Putamen (tissue), 1 donor: ENCODE measurements at places on chromosomes 16 and 17.

DNA sequence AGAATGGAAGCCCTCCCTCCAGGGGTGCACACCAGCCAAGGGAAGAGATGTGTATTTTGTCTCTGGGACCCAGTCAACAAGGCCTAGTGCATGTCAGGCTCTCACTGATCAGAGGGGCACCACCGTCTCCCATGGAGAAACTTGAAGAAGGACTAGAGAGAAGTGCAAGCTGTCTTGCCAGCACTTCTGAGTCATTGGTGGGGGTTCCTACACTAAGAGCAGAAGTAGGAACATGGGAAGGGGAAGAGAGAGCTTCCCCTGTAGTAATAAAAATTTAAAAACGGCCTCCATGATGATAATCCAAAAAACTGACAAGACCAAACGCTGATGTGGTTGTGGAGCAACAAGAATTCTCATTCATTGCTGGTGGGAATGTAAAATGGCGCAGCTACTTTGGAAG is 46.3 kb downstream of the DYNLRB2 start:
- DNase-seq: no peak

DNA sequence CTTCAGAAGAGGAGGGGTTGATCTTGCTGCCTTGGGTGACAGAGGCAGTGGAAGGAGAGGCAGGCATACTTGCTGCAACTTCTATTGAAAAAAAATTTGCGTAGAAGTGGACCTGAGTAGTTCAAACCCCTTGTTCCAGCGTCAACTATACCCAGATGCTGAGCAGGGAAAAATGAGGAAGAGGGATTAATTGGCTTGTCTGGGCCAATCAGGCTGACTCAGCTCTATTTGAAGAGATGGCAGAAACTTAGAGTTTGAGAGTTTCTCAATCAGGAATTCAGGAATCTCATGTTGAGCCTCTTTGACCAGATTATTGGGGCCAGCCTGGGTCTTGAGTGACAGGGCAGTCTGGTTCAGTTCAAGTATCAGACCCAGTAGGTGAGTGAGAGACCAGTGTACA is 17.6 kb downstream of the CASC3 start:
- DNase-seq: no peak

DNA sequence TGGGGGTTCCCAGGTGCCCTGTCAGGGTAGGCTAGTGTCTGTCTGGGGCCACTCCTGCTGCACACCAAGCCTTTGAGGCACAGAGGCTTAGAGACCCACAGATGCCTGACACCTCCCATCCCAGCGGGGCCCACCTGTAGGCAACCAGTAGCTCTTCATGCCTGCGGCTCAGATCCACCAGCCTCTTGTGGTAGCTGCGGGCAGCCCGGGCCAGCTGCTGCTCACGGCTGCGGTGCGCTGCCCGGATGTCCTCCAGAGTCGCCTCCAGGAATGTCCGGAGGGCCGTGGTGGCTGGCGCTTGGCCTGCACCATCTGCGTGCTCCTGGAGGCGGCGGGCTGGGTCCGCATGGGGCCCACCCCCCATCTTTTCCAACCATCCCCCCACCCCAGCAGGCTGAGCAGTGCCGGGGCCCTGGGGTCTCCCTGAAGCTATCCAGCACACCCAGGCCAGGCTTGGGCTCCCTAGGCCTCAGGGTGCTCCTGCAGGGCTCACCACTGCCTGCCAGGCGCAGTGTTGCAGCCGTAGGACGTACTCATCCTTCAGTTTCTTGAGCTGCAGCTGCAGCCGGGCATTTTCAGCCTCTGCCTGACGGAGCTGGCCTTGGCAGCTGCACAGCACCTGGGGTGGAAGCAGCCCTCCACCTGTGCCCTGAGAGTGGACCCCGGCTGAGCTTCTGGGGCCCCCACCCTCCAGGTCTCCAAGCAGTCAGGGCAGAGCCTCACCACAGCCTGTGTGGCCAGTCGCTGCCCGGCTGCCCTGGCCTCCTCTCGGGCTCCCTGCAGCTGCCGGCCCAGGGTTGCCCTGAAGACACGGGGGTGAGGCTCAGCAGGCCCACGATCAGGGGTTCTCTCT is 1.8 kb downstream of the CCDC78 start:
- DNase-seq: no peak

DNA sequence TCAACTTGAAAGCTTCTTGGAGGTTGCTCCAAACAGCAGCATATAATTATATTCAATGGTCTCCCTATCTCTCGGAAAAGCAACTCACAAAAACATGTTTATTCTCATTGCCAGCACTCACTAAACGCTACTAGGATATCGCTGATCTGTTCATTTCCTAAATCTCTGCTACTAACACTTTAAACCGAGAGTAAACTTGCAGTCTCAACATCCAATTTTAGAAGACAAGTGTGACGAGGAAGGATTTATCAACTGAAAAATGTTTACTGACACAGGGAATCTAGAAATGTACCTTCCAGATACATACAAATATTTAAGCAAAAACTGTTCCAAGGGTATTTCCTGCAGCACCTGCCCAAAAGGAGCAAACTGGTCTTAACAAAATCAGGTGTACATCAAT is 56.5 kb downstream of the YWHAE start:
- no peak for DNase-seq

DNA sequence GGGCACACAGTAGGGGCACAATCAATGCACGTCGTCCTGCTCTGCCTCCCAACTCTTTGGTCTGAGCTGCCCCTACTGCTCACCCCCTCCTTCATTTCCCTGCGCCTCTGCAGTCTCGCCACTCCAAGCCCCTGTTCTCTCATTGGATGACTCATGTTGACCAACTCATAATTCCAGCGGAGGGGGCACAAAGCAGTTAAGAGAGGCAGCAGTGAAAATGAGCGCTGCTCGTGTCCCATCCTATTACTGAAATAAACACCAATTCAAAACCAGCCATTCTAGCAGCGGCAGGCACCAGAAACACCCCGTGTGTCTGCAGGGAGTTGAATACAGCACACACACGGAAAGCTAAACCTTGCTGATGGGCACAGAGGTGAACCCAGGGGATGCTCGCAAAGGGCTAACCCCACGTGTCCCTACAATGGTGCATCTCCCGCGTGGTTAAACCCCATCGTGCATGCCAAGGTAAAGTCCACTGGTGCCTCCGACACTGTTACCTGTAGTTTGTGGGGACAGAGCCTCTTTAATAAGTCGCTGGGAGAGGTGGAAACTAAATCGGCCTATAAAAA is 310.4 kb downstream of the XYLT1 start:
- no peak for DNase-seq

DNA sequence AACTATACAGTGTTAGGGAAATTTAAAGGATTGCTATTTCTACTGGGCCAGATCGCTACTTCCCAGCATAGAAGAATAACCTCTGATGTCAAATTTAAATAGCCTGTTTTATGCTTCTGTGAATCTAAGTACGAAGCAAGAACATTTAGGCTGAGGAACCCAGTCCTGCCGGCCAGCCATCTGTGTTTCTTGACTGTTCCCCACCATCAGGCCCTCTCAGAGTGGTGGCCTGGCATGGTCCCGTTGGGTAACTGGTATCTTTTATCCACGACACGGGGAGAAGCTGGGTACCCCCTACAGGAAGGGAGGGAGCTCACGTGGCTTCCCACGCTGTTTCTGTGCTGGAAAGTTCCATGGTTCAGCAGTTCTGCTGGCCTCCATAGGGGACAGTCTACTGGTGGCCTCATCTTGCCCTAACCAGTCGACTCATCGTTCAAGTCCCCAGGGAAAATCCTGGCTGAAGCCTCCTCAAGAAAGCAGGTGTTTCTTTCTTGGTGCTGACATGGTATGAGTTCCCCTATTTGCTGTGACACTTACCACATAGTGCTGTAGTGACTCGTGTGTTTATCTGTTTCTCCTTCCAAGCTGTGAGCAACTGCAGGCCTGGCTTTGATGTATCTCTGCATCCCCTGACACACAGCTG is 201.7 kb upstream of the NLRP1 start:
- no peak for DNase-seq

- peak; percentile 56 for DNase-seq
These were observed 55.1 kb downstream of the ATP2C2 start for GRCh38 chr16:84423416-84423837.

- DNase-seq: no peak
These were observed 217.8 kb downstream of the CDRT15L2 start for GRCh38 chr17:20797292-20797691.

DNA sequence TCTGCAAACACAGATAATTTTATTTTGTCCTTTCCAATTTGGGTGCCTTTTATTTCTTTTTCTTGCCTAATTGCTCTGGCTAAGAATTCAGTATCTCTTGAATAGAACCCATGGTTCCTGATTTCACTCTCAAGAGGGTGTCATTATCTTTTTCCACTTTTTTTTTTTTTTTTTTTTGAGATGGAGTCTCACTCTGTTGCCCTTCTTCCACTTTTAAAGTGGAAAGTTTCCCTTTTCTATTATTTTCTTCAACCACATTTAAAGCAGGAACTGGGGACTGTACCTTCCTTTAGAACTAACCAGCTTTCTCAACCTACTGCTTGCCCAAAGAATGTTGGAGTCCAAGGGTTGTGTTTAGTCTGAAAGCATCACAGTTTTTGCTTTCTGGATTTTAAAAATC is 31.1 kb downstream of the SLFN11 start:
- DNase-seq: no peak

- no peak for DNase-seq
These were observed 458.4 kb downstream of the SHISA9 start for GRCh38 chr16:13359835-13360234.

- no peak for DNase-seq
These were observed 288 bp upstream of the KRT34 start for GRCh38 chr17:41382394-41382793.

DNA sequence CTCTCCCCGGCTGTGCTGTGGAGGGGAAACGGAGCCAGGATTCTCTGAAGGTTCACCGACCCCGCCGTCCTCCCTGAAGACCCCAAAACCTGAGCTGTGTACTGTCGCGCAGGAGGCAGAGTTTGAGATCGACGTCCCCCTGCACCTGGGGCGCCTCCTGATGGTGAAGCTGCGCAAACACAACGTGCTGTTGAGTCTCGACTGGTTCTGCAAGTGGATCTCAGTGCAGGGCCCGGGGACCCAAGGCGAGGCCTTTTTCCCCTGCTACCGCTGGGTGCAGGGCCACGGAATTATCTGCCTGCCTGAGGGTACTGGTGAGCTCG is 62.6 kb upstream of the TEKT1 start:
- DNase-seq: no peak

- no peak for DNase-seq
These were observed 47.8 kb downstream of the ITFG1 start for GRCh38 chr16:47413041-47413440.

DNA sequence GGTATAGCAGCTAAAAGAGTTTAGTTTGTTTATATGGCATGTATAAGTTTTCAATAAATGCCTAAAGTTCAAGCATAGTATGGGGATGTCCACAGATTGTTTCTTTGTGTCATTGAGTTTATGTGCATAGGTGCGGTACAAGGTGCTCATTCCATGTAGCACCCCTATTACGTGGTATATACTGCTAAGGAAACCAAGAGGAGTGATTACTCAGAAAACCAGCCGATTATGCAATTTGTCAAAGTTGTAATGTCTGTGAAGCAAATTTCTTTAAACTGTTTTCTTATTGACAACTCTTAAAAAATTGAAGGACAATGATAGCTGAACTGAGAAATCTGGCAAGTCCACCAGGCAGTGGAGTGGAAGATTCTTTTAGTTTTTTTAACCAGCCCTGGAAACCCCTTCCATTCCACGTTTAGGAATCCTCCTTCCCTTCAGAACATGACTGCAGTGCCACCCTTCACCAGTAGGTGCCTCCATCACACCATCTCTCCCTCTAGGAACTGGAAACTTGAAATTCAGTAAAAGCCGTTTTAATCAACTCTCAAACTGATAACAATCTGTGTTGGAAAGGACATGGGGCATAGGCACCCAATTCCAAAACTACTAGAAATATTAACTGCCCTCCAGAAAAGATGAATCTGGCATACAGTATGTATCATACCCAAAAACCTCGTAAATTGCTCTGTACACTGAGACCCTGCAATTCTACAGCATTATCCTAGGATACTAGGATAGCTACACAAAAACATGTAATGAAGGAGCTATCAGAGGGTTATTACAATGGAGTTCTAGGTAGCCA is 43.5 kb downstream of the REXO5 start:
- peak; percentile 34 for DNase-seq

DNA sequence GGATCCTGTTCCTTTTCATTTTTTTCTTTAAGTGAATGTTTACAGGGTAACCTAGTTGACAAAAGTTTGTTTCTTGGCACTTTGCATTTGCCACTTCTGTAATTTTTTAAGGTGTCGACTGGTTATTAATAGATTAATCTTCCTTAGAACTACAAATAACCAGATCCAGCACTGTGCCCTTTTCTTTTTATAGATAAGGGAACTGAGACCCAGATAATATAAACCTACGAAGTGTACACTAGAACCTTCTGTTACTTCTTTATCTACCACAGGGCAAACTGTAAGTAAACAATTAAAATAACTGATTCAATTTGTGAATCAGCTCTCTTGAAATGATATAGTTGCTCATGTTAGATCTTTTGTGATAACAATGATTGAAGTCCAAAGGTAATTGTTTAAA is 55.4 kb downstream of the NLK start:
- DNase-seq: no peak

DNA sequence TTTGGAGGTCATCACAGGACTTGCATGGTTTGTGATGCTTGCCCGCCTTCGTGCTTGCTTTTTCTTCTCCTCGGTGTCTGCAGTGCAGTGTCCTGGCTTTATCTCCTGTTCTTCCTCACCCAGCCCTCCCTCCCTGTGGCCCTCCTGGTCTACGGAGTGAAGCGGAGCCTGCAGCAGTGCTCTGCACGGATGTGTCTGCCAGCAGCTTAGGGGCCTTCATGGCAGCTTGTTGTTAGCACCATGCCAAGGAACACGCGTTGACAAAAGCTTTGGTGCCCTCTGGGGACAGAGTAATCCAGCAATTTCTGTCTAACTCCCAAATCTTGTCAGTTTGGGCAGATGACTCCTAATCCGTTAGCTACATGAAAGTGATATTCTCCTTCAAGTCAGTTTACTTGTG is 9.9 kb downstream of the DHODH start:
- DNase-seq: no peak

DNA sequence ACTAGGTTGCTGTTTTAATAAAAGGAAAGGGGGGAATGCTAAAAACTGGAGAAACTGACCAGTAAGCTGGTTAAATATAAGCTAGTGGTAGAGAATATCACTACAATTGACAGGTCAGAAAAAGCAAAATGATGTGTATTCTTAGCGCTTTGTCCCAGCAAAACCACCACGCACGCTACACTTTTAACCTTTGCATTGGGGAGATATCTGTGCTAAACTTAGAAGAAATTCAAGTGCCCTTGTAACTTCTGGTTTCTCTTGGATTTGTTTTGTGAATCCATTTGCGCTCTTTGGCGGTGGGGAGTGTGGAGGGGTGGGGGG is 1.4 kb downstream of the GAN start:
- no peak for DNase-seq

GRCh38 chr17:27577121-27577761 is 53.7 kb upstream of the LGALS9 start:
- DNase-seq: peak; percentile 76
